ENCODE measurements at places on chromosomes 1 and 21.

- DNase-seq: no peak
These were observed 367 bp downstream of the WNT2B start for GRCh38 chr1:112509005-112509659.

GRCh38 chr1:151918819-151919610 lies 9.7 kb upstream of the THEM4 start:
- no peak for DNase-seq

DNA sequence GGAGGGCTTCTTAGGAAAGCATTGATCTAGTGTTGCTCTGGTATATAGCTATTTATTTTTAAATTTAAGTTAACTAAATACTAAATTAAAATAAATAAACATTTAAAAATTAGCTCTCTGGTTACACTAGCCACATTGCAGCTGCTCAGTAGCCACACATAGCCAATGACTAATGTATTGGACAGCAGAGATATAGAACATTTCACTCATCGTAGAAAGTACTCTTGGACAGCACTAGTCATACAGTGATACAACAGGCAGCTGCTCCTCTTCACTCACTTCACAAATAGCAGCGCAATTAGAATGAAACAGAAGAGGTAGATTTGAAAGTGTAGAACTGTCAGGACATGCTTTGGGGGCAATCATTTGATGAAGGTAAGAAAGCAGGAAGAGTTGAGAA lies 245.4 kb downstream of the PBX1 start:
- DNase-seq: no peak

GRCh38 chr1:15808955-15809354 lies 1.5 kb upstream of the UQCRHL start:
- DNase-seq: no peak

DNA sequence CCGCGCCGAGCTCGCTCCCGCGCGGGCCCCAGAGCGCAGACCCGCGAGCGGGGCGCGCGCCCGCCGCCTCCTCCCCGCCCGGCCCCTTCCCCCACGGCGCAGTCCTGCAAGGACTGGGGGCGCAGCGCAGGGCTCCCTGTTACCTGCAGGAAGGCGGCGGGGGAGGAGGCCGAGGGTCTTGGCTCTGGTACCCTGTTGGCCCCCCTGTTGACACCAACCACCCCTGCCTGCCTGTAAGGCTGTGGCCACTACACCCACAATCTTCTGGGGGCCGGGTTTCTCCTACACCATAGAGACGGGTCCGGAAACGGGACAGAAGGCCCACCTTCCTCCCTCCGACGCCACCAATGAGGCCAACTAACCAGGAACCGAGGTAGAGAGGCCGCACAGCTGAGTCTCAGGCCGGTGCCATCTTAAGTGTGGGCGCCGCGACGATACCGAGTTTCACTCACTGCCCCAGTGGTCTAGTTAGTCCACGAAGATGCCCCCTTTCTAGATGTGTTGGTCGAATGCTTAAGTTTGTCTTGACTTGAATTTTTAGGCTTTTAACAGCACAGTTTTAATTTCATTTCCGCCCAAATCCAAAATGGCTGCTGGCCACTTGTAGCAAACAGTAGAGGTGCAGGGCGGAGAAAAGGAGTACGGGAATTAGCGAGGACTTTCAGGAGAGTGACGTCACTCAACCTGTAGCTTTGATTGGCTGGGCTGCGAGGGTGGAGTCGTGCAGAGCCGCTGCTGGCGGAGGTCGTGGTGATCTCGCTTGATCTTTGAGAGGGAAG lies at the start of gene SCYL3:
TSS of gene SCYL3 (minus strand) at position 252 of the 779 bp plus-strand sequence. CDS start 5,056 bp downstream, outside the sequence.
- DNase-seq: peak; percentile 94

DNA sequence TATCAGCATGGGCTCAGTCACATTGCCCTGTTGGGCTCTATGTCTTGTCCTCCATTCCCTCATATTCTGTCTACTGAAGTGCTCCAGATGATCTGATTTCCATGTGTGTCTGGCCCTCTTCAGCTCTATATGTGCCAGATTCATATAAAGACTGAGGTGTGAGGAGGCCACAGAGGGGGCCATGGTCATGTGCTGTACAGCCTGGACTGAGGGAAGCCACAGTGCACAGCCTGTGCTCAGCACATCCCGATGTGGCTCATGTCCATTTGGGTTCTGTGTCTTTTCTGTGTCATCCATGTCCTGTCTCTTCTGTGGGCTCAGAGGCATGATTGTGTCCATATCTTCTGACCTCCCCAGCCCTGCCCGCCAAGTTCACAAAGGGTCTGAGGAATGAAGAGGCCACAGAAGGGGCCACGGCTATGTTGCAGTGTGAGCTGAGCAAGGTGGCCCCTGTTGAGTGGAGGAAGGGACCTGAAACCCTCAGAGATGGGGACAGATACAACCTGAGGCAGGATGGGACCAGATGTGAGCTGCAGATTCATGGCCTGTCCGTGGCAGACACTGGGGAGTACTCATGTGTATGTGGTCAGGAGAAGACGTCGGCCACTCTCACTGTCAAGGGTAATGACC lies 97.0 kb downstream of the OBSCN start:
- DNase-seq: no peak

- no peak for DNase-seq
These were observed 93.1 kb downstream of the HHIPL2 start for GRCh38 chr1:222454782-222455181.

- no peak for DNase-seq
These were observed 137.6 kb upstream of the SGIP1 start for GRCh38 chr1:66396212-66396890.

GRCh38 chr1:183634429-183635065 lies 1.0 kb downstream of the ARPC5 start:
- no peak for DNase-seq

DNA sequence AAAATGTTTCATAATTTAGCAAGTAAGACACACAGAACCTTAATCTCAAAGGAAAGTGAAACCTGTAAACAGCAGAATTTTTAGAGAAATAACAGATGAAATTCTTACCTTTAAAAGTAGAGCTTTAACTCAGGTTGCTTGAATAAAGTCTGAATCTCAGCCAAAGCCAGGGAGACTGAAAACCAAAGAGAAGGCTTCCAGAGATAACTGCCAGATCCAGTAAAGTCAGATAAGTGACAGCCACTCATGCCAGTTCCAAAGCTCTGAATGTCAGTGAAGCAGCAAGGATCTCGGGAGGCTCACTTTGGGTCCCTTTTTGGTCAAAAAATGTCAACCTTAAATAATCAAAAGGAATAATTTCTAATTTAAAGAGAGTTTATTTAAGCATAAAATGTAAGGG lies 199.9 kb upstream of the CHRM3 start:
- DNase-seq: no peak

DNA sequence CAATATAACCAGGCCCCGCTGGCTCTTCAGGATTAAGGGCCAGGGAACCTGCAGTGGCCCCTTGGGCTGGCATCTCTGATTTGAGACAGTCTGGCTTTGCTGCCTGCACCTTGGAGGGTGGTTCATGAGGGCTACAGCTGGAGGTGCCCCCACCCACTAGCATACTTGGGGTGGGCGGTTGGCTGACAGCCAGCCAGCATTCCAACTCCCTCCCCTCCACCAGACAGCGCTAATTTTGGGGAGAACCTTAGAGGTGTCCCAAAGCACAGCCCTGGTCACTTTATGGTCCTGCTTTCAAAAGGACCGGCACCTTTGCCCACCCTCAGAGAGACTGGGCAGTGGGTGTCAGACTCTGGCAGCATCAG lies 180.7 kb upstream of the VAMP3 start:
- no peak for DNase-seq

DNA sequence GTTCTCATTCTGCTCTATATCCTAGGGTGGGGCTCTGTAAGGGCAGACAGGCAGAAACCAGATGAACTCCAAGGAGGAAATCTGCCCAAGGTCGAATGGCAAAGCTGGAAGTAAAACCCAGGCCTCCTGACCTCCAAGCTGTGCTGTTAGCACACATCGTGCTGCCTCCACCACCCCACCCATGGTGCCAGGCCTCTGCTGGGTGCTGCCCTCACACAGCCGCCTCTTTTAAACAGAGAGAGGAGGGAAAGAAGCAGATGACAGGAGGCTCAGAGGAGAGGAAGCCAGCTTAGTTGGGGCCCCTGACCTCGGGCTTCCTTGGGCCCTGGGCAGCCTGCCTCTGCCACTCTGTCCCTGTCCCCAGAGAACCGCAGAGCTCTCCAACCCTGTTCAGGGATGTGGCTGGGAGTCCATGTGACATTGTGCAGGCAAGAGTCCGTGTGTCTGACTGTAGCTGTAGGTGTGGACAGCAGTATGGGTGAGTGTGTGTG lies 1.1 kb downstream of the SYNC start:
- no peak for DNase-seq

DNA sequence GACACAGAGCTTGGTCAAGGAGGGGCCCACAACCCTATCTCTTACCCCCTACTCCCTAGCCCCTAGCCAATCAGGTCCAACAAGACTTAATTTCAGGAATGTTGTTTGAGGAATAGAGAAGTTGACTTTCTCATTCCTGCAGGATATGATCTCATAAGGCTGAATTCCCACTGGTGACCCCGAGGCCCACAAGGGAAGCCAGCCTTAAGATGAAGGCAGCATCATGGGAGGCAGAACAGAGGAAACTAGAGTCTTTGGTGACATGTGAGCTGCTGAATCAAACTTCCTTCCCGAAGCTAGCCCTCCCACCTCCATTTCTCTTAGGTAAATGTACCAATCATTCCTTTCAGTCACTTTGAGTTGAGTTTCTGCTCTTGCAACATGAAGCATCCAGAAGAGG lies 9.1 kb upstream of the PDIK1L start:
- no peak for DNase-seq

Data from renal cortex interstitium (tissue), 15 donors.